ENCODE measurements at places on chromosomes 7 and 10. TPM values are rescaled to one million over a fixed set of nuclear protein-coding genes. Genes with fewer than 3 reads are reported as not detected.

Gene PALD1
- 21.6 TPM for total RNA-seq

Gene EBLN1
- not detected for total RNA-seq

Gene INMT
- 0.70 TPM for total RNA-seq

Gene PAPOLB
- 0.13 TPM for total RNA-seq

GRCh38 chr10:26711324-26711723 lies 13.8 kb downstream of the PDSS1 start:
- H3K27ac ChIP-seq, result no peak overlapping the region
- H3K4me1 ChIP-seq, result no peaks in the 10 kb centered on the region
- H3K27me3 ChIP-seq, result no peaks in the 10 kb centered on the region
- DNase-seq, result no peak
- no peak overlapping the region for H3K4me3 ChIP-seq
- H3K36me3 ChIP-seq, result peaks cover 63% of the 10 kb centered on the region

GRCh38 chr10:128365156-128365725 lies 239.0 kb upstream of the MKI67 start:
- H3K4me3 ChIP-seq, result no peak overlapping the region
- H3K36me3 ChIP-seq, result no peaks in the 10 kb centered on the region
- no peak for DNase-seq
- no peak overlapping the region for H3K27ac ChIP-seq

- H3K27ac ChIP-seq, result no peak overlapping the region
- H3K4me3 ChIP-seq, result no peak overlapping the region
- peaks cover 22% of the 10 kb centered on the region for H3K36me3 ChIP-seq
- H3K27me3 ChIP-seq, result no peaks in the 10 kb centered on the region
- H3K4me1 ChIP-seq, result no peaks in the 10 kb centered on the region
- DNase-seq, result no peak
Observed at GRCh38 chr7:66336760-66337159, 131.6 kb downstream of the TPST1 start.

DNA sequence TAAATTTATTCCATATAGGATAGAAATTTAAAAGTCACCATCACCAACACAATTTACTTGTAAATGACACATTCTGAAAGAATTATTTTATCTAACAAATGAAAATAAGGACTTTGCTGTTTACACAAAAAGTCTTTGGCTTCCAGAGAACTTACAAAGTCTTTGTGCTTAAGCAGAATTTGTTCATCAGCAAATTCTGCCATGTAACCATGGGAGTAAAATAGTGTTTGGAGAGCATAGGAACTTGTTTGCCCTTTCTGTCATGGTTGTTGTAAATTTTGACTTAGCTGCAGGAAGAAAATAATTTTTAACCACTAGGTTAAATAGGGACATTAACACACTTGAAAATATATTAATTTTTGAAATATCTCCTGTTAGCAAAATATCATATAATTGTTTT lies 15.2 kb downstream of the FGL2 start:
- H3K4me1 ChIP-seq, result no peaks in the 10 kb centered on the region
- no peak overlapping the region for H3K4me3 ChIP-seq
- no peak for DNase-seq

GRCh38 chr7:14385074-14385473 lies 395.6 kb upstream of the ETV1 start:
- no peaks in the 10 kb centered on the region for H3K4me1 ChIP-seq
- no peak overlapping the region for H3K4me3 ChIP-seq
- H3K27ac ChIP-seq, result no peak overlapping the region
- no peaks in the 10 kb centered on the region for H3K36me3 ChIP-seq
- no peaks in the 10 kb centered on the region for H3K27me3 ChIP-seq

DNA sequence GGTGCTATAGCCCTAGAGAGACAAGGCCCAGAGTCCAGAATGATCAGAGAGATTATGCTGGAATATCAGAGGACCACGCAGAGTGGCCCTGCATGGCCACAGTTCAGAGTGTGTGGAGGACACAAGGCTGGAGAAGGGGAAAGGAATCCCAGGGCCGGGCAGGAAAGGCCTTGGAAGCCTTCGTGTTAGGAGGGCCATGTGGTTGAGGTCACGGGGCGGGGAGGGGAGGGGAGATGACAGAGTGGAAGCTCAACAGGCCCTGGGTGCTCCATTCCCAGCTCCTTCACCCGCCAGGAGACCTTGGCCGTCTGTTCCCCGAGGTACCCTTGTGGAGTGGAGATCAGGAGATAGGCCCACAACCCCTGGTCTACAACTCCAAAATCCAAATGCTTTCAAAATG lies 13.2 kb upstream of the EN2 start:
- H3K4me3 ChIP-seq, result no peak overlapping the region
- H3K4me1 ChIP-seq, result no peaks in the 10 kb centered on the region
- no peaks in the 10 kb centered on the region for H3K36me3 ChIP-seq

DNA sequence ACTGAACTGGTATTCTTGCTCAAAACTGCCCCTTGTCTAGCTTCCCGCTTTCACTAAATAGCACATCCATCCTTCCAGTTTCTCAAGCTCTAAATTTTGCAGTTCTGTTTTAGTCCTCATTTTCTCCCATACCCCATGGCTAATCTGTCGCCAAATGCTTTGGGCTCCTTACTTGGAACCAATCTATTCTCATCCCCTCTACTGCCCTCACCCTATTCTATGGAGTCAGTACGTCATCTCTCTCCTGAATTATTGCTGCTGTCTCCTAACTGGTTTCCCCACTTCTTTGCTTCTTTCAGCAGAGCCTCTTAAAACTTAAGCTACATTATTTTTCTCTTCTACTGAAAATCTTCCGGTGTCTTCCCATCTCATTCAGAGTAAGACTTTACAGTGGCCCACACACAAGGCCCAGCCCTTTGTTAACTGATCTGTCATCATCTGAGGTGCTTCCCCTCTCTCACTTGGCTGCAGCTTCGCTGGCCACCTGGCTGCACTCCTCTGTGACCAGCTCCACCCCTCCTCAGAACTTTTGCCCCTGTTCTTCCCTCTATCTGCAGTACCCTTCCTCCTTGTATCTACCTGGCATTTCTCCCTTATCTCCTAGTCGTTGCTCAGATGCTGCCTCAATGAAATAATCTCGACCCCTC lies 9.9 kb downstream of the STARD3NL start:
- H3K4me1 ChIP-seq, result peaks cover 14% of the 10 kb centered on the region
- H3K27me3 ChIP-seq, result no peaks in the 10 kb centered on the region
- no peak for DNase-seq
- no peak overlapping the region for H3K27ac ChIP-seq
- H3K36me3 ChIP-seq, result peaks cover 17% of the 10 kb centered on the region

DNA sequence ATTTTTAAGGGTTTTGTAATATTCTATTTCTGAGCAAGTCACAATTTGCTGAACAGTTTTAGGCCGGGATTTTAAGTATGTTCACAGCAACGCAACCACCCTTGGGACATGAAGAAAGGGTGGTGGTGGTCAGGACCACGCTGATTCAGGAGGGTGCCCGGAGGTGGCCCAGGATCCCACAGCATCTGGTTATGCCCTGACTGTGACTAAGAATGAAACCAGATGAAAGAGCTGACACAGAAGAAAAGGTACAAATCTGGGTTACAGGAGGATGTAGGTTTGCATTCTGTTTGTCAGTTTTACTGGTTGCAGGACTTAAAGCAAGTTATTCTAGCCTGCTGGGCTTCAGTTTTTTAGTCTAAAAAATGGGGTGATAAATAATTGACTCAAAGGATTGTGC lies 279.7 kb downstream of the CCSER2 start:
- H3K27ac ChIP-seq, result no peak overlapping the region
- peaks cover 5% of the 10 kb centered on the region for H3K27me3 ChIP-seq
- no peak overlapping the region for H3K4me3 ChIP-seq
- peaks cover 3% of the 10 kb centered on the region for H3K4me1 ChIP-seq
- DNase-seq, result no peak

Data from H9 (cell line).